Effector CD4-positive, alpha-beta T cell (primary cell): ENCODE measurements at places on chromosomes 7 and 10.

DNA sequence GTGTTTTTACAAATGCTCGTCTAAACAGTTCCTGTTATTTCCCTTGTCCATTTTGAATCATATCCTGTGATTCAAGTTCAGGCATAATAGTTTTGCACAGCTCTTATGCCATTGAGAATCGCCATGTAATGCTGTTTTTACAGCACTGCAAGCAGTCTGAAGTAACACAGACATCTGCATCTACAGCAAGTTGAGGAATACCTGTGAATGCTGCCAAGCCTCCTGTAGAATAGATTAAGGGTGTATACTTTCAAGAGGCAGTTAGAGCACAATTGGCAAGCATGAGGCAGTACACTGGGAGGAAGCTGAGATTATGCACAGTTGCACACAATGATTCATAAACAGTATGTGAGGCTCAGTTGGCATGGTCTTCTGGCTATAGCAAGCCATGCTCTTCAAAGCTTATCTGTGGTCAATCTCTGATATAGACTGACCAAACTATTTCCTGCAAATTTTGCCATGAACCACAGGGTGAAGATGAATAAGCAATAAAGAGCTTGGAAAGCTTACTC is 121.9 kb upstream of the AKR1E2 start:
- no peak for DNase-seq

- no peak for DNase-seq
These were observed 9.4 kb downstream of the RNF133 start for GRCh38 chr7:122689346-122690109.

GRCh38 chr10:75404815-75405597 is 3.4 kb upstream of the ZNF503 start:
- no peak for DNase-seq

DNA sequence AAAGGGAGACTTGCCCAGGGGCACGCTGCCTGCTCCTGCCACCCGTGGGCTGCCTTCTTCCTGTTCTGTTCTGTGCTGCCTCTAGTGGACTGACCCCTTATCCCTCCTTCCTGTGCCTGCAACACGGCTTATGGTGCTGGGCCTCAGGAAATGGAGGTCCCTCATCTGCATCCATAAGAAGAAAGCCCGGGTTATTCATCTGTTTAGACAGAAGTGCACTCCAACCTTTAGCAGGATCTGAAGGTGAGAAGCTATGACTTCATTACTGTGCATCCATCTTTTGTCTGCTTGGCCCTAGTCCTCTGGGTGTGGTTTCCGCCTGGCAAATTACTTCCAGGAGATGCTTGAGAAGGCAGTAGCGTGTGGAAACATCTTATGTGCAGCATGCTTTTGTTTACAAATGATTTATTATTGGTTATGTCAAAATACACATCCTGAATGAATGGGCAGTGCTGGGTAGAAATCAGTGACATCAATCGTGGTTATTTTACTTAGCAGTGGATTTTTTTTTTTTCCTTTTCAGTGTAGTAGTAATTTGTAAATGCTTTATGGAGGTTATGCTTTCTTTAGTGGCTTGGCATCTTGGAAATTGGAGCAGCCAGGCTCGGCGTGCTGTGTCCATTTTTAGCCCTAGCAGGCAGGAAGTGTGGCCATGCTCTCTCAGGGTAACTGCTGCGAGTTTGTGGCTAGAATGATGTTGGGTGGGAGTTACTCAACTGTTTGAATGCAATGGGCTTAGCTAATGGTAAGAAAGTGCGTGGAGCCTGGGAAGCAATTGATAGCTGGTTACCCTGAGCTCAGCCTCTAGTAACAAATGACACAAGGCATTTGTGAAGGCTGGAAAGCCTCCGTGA is 12.7 kb downstream of the PTPRE start:
- no peak for DNase-seq

- DNase-seq: no peak
These were observed 15.6 kb downstream of the UBTD1 start for GRCh38 chr10:97514344-97514743.

DNA sequence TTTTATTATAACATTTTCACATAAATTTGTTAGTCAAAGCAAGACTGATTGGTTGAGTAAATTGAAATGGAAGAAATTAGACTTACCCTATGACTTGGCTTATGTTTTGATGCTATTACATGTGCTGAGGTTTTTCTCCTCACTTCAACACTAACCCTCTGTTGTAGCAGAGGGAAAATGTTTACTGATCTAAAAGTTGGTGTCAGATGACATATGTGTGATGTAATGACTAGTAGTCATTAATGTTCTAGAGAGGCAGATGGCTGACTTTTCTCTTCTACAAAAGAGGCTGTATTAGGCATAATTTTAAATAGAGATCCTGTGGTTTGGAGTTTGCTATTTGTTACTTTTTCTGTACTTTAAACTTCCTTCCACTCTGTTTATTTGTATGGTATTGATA is 266.0 kb downstream of the BBS9 start:
- no peak for DNase-seq

DNA sequence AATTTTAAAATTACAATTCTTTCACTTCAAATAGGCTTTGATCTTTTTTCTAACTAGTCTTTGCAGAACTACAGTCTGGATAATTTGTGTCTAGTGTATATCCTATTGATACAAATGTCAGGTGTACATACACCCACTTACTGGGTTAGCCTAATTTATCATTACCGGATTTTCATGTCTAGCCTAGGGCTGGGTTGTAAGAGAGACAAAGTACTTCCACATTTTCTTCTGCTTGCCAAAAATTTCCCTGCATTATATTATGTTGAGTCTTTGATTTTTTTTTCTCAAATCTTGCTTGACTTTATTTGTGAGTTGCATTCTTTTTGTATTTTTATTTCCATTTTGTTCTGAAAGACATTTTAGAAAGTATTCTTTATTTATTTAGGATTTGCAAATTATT is 284.8 kb upstream of the FZD8 start:
- DNase-seq: no peak

GRCh38 chr7:21656796-21657195 is 114.0 kb downstream of the DNAH11 start:
- no peak for DNase-seq

DNA sequence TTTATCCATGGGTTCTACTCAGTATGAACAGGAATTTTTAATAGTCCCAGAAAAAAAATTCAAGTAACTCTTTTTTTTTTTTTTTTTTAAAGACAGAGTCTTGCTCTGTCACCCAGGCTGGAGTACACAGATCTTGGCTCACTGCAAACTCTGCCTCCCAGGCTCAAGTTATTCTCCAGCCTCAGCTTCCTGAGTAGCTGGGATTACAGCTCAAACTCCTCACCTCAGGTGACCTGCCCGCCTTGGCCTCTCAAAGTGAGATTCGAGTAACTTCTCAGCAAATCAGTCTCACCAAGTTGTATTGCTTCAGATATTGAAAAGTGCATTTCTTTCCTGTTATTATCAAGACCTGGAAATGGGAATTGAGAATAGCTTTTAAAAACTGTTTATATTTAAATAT is 281.2 kb upstream of the MINDY3 start:
- no peak for DNase-seq

- no peak for DNase-seq
These were observed 136.9 kb upstream of the GPR26 start for GRCh38 chr10:123529146-123529760.

DNA sequence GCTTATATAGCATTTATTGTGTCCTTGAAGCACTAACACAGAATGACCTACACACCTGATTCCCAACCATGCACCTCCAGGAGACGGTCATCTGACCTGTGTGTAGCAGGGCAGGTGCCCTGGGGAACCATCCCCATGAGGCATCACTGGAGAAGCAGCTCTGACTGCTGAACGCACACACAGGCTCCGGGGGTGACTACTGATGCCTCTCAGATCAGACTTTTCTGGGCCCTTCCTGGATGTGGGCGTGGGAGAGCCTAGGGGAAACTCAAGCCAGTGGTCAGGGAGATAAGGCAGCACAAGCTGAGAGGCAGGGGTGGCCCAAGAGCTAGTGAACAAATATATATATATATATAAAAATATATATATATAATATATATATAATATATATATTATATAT is 37.6 kb downstream of the CPXM2 start:
- no peak for DNase-seq

DNA sequence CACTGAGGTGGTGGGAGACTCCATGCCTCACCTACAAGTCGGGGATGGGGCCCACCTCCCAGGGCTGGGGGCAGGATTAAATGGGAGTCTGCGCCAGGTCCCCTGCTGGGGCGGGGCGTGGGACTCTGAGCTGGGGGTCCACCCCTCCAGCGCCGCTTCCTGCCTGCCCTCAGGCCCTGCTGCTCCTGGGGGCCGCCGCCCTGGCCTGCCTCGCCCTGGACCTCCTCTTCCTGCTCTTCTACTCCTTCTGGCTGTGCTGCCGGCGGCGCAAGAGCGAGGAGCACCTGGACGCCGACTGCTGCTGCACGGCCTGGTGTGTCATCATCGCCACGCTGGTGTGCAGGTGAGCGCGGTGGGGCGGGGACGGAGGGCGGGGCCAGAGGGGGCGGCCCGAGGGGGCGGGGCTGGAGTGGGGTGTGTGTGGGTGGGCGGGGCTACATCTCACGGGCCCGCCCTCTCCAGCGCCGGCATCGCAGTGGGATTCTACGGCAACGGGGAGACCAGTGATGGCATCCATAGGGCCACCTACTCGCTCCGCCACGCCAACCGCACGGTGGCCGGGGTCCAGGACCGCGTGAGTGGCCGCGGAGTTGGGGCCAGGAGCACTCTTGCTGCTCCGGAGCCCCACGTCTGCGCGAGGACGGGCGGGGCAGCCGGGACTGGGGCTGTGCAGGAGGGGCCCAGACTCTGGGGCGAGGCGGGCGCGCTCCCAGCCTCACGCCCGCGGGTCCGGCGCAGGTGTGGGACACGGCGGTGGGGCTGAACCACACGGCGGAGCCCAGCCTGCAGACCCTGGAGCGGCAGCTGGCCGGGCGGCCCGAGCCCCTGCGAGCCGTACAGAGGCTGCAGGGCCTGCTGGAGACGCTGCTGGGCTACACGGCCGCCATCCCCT is 15.1 kb downstream of the TTYH3 start:
- no peak for DNase-seq

DNA sequence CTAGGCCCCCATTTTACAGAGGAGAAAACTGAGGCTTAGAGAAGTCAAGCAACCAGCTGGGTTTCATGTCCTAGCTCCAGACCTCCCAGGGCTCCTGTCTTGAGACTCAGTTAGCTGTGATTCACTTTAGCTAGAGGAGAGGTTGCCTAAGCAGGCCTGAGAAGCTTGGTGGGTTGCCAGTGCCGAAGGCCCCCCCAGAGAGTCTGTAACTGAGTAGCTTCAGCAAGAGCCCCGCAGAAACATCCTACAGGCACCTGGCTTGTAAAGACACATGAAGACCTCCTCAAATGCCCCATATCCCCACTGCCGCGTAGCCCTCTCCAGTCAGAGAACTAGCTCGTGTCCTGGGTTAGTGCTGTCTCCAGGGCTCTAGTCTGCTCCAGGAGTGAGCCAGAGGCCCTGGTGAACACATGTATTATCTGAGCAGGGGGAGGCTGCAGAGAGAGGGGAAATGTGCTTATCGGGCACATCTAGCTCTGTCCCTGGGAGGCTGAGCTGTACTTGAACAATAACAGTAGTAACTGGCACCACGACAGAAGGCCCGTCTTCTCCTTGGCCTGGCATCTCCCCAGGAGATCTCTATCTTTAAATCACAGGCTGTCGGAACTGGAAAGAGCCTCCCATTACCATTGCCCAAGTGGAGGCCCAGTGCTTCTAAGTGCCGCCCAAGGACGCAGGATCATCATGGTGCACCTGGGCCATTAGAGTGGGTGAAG is 28.9 kb downstream of the UNC5B start:
- DNase-seq: no peak

- DNase-seq: no peak
These were observed 99.5 kb upstream of the ABI1 start for GRCh38 chr10:26960308-26960707.

- DNase-seq: no peak
These were observed 29.5 kb downstream of the PLXDC2 start for GRCh38 chr10:19845503-19846368.

GRCh38 chr7:112726076-112726475 is 64.1 kb downstream of the TMEM168 start:
- DNase-seq: no peak

- DNase-seq: no peak
These were observed 14.0 kb upstream of the PTTG1IP2 start for GRCh38 chr7:90455163-90456030.

GRCh38 chr7:41882256-41882655 is 179.4 kb upstream of the INHBA start:
- no peak for DNase-seq

DNA sequence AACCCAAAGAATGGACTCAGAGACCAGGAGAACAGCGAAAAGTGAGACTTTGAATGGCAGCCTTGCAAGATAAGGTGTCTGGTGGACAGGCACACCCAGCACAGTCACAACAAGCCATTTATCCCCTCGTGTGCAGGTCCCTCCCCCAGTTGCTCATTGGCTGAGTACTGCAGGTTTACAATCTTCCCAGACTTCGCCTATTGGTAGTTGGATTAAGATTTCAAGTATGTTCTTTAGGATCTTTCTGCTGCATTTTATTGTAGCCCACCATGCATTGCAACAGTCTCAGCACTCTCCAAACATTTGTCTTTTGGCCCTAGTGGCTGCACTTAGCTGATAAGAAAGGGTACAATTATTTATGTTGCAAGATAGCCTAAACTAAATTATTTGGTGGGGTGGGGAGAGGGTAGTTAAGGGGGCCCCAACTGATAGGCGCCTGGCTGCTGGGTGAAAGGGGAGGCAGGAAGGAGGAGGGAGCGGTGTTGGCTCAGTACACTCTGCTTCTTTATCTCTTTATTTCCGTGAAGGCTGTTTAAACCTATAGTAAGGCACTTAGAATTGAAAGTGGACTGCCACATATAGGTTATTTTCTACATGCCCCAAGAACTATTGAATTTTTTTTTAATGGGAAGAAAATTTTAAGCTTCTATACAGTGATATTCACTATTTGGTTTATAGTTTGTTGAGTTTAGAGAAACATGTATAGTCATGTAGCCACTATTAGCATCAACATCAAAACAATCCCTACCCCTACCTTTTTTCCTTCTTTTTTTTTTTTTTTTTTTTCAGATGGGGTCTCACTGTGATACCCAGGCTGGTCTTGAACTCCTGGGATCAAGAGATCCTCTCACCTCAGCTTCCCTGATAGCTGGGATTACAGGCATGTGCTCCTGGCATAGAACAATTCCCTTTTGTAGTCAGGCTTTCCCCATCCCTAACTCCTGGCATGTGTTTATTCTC is 54.2 kb downstream of the GUSB start:
- no peak for DNase-seq

- no peak for DNase-seq
These were observed 9.7 kb downstream of the ADRA2A start for GRCh38 chr10:111086574-111086973.

GRCh38 chr10:123912871-123913270 is 21.3 kb upstream of the CPXM2 start:
- no peak for DNase-seq

DNA sequence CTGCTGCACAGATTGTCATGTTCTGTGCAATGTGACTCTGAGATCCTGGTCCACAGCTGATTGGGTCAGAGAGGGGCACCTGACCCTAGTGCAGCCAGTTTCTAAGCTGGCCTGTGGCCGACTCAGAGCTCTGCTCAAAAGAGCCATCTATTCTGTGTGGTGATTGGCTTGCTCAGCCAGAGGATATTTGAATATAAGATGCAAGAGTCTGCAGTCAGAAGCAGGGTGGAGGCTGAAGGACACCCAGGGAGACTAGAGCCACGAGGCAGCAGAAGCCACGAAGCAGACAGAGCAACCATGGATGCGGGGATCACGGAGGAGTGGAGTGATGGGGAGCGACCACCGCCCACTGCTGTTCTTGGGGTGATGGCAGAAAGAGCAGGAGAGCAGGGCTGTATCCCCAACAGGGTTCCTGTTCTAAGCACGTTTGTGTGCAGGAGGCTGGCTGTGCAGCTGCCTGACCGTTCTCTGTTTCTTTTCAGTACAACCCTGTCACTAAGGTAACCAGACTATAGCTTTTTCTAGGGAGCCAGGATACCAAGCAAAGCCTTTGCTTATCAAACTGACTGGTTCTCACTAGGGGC is 19.5 kb upstream of the RHEB start:
- no peak for DNase-seq
